MCF 10A (cell line): ENCODE measurements at places on chromosomes 7 and 10.
A peak's percentile ranks its signal among the peaks of the same experiment; 100 is the strongest.

DNA sequence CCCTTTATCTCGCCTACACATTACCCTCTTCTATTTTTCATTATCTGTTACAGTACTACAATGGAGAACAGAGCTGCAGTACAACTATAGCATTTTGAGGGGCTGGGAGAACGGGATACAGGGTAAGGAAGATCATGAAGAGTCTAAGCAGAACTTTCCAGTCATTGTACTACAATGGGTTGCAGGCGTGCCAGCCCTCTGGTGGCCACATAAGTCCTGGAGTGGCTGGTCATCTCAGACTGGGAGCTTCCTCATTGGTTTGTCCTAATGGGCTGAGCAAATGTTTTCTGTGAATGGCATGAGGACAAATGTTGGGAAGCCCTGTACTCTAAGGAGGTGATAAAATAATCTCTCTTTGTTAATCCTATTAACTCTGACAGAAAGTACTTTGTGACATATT, 33.0 kb downstream of the TMEM106B start:
- peak; percentile 47 for DNase-seq

DNA sequence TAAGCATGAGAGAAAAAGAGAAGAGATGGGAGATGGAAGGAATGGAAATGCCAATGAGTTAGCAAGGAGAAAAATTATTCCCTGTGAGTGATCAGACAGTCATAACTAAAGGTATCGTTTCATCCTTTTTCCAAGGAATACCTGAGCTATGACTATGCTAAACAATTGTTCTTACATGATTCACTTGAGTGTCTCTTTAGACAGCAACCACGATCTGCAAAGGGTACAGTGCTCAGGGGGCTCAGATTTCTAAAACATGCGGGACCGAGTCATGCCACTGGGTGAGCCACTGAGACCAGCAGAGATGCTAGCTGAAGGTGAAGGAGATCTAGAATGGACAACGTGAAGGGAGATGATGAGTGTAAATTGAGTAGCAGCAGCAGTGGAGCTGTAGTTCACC, 78.0 kb upstream of the CTTNBP2 start:
- peak; percentile 25 for DNase-seq

GRCh38 chr10:16439295-16439694, 2.5 kb downstream of the PTER start:
- peak; percentile 65 for DNase-seq

- no peak for DNase-seq
Measured at GRCh38 chr7:104851268-104851667, 162.7 kb upstream of the KMT2E start.
